ENCODE measurements at places on chromosomes 7 and 10. TPM values are rescaled to one million over a fixed set of nuclear protein-coding genes. Genes with fewer than 3 reads are reported as not detected.

GRCh38 chr7:123579416-123579815, 21.8 kb upstream of the NDUFA5 start:
- no peaks in the 10 kb centered on the region for H3K4me1 ChIP-seq
- no peaks in the 10 kb centered on the region for H3K27me3 ChIP-seq
- no peak overlapping the region for H3K27ac ChIP-seq
- DNase-seq = no peak
- no peak overlapping the region for H3K4me3 ChIP-seq
- no peaks in the 10 kb centered on the region for H3K36me3 ChIP-seq

DNA sequence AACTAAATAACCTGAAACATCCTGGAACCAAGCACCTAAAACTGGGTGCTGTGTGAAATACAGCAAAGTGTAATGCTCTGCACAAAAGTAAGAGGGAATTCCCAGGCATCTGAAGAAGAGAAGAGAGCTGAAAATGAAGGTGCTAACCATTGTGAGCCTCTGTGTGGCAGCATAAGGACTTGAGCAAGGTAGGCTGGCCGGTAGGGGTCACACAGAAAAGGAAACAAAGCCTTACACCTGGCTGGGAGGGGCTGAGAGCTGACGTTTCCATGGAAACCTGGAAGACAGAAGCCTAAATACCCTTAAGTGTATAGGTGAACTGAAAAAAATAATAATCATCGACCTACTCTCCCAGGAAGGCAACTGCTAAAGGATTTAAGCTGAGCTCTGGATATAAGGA, 48.6 kb downstream of the CUL1 start:
- H3K27ac ChIP-seq = no peak overlapping the region
- H3K4me3 ChIP-seq = no peak overlapping the region
- H3K4me1 ChIP-seq = no peaks in the 10 kb centered on the region
- no peaks in the 10 kb centered on the region for H3K27me3 ChIP-seq
- DNase-seq = no peak
- peaks cover 16% of the 10 kb centered on the region for H3K36me3 ChIP-seq

NUTM2B gene
- total RNA-seq = 0.99 TPM

DNA sequence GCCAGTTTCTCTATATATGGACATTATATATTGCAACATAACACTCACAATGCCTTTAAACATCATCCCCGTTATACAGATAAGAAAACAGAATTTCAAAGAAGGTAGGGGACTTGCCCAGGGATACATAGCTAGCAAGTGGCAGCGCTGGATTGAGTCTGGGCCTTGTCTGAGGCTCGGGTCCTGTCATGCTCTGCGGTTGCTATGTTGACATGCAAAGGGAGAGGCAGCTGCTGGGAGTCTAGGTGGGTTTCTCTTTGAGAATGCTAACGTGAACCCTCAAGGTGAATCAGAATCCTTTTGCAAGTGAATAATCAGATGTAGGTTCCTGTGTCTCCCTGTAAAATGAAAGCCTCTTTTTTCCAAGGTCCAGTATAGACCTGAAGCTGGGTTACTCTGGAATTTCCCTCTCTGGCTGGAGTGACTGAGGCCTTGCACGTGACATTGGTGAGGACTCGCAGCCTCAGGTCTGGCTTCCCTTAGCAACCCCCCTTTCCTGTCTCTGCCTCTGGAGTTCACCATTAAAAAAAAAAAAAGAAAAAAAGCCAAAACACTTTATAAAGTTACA, 38.9 kb downstream of the TCF7L2 start:
- H3K36me3 ChIP-seq = no peaks in the 10 kb centered on the region
- peaks cover 21% of the 10 kb centered on the region for H3K4me1 ChIP-seq
- no peak overlapping the region for H3K27ac ChIP-seq
- no peak for DNase-seq

GRCh38 chr7:112572669-112573301, 92.0 kb downstream of the LSMEM1 start:
- no peaks in the 10 kb centered on the region for H3K27me3 ChIP-seq

- H3K27me3 ChIP-seq = peaks cover 5% of the 10 kb centered on the region
- H3K4me3 ChIP-seq = no peak overlapping the region
- DNase-seq = no peak
- H3K4me1 ChIP-seq = no peaks in the 10 kb centered on the region
- no peak overlapping the region for H3K27ac ChIP-seq
These were observed 74.0 kb upstream of the CARD11 start for GRCh38 chr7:3117488-3118231.
